ENCODE measurements at places on chromosomes 3 and 15.

DNA sequence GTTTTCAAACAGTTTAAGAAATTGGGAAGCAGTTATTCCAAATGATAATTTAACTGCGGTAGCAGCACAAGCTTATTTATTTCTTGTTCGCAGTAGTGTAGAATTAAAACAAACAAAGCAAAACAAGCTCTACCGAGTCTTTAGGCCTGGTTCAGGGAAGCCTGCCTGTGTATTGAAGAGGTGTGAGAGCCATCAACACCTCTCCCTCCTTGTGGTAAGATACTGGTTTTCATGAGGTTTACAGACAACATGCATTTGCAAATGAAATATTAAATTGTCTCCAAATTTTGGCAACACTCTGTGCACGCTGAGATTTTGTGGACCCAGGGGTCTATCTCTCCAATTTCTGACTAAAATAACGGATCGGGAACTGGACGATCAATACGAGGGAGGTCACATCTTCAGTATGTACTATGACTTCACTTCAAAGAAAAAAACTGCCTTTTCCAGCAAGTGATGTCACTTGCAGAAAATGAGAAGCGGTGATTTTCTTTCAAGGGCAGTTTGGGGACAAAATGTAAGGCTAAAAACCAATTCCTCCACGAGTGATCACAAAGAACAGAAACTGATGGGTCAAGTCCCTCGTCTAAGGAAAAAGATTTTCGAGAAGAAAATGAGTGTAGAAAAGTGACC is 721 bp downstream of the ATR start:
- DNase-seq: no peak

- DNase-seq: no peak
Observed at GRCh38 chr3:113695431-113695785, 1.0 kb downstream of the USF3 start.

- no peak for DNase-seq
Observed at GRCh38 chr3:109548192-109548938, 211.0 kb upstream of the DPPA4 start.

GRCh38 chr3:128875556-128876120 is 3.8 kb upstream of the ACAD9 start:
- DNase-seq: no peak

DNA sequence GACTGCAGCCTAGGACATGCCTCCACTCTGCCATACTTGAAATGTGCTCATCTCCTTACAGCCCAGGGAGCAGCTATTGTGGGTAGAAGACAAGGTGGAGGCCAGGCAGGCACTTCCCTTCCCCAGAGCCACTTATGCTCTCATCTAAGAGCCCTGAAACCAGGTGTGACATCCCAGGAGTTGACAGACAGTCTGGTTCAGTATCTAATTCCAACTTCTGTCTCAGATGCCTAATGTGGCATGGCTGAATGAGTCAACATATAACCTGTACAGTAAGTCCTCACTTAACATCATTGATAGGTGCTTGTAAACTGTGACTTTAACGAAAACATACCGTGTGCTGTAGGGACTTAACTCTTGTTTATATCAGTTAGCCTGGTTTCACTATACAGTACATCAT is 1.2 kb upstream of the CAPN3 start:
- DNase-seq: no peak

GRCh38 chr15:31081588-31082250 is 19.8 kb downstream of the TRPM1 start:
- no peak for DNase-seq

- DNase-seq: no peak
Observed at GRCh38 chr3:157113832-157114505, 46.0 kb downstream of the CCNL1 start.

GRCh38 chr3:79844176-79844575 is 76.4 kb upstream of the ROBO1 start:
- no peak for DNase-seq
